ENCODE measurements at places on chromosomes 6 and 20.
A peak's percentile ranks its signal among the peaks of the same experiment; 100 is the strongest.

- DNase-seq: no peak
Observed at GRCh38 chr20:24277196-24277595, 192.2 kb upstream of the SYNDIG1 start.

GRCh38 chr6:168095171-168095691 lies 16.2 kb upstream of the FRMD1 start:
- DNase-seq: no peak

GRCh38 chr20:58075586-58076345 lies 152.7 kb downstream of the ANKRD60 start:
- no peak for DNase-seq

- no peak for DNase-seq
Observed at GRCh38 chr6:169163411-169163901, 90.2 kb downstream of the THBS2 start.

DNA sequence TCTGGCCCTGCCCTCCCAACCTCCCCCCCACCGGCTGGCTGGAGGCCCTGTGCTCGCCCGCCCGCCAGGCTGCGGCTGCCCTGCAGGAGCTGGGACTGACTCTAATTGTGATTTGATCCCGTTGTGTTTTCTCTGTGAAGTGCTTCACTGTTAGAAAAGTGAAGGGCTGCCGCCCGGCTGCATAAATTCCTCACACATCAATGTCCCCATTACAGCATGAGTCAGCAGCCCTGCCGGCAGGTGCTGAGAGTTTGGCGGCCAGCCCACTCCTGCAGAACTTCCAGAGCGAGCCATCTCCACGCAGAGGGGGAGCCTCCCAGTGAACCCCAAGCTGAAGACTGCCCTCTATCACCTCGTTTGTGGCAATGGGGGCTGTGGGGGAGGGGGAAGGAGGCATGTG lies 137.9 kb downstream of the DLL1 start:
- peak; percentile 96 for DNase-seq

DNA sequence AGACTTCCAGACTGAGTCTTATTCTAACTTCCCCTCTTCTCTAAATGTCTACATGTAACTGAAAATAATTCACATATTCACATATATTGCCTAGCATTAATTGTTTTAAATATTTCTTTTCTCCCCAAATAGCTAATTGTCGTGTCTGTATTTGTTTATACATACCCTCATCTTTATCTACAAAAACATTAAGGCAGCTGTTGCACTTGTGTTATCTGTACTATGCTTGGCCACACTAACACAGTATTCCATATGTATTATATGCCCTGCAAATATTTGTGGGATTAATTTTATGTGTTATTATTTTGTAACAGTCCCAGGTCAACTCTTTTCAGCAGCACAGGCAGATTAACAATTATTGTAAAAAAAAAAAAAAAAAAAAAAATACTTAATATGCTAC lies 11.7 kb downstream of the HDAC2 start:
- DNase-seq: no peak

GRCh38 chr6:45597424-45597823 lies 219.7 kb upstream of the SUPT3H start:
- DNase-seq: no peak

- DNase-seq: no peak
Observed at GRCh38 chr20:63831993-63832686, 1.1 kb upstream of the ZBTB46 start.

GRCh38 chr20:53078761-53079160 lies 106.6 kb downstream of the TSHZ2 start:
- DNase-seq: no peak

GRCh38 chr20:38308047-38308438 lies 4.1 kb downstream of the BPI start:
- DNase-seq: no peak

- peak; percentile 14 for DNase-seq
Observed at GRCh38 chr6:1761477-1761877, 151.8 kb downstream of the FOXC1 start.

DNA sequence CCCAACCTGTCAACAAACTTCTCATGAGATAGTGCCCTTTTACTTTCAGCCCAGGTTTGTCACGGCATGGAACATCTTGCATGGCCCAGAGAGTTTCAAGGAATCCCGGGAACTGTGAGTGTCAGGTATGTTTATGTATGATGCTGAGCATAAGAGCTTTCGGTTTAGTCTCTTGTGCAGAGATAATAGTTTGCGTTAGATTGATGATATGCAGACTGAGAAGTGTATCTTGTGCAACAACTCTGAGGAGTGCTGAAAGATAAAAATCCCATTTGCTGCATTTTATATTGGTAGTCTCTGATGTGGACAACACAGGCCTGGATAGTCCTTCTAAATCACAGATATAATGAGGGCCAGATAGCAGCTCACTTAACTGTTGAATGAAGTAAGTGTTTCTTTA lies 99.0 kb downstream of the TBX18 start:
- DNase-seq: no peak

DNA sequence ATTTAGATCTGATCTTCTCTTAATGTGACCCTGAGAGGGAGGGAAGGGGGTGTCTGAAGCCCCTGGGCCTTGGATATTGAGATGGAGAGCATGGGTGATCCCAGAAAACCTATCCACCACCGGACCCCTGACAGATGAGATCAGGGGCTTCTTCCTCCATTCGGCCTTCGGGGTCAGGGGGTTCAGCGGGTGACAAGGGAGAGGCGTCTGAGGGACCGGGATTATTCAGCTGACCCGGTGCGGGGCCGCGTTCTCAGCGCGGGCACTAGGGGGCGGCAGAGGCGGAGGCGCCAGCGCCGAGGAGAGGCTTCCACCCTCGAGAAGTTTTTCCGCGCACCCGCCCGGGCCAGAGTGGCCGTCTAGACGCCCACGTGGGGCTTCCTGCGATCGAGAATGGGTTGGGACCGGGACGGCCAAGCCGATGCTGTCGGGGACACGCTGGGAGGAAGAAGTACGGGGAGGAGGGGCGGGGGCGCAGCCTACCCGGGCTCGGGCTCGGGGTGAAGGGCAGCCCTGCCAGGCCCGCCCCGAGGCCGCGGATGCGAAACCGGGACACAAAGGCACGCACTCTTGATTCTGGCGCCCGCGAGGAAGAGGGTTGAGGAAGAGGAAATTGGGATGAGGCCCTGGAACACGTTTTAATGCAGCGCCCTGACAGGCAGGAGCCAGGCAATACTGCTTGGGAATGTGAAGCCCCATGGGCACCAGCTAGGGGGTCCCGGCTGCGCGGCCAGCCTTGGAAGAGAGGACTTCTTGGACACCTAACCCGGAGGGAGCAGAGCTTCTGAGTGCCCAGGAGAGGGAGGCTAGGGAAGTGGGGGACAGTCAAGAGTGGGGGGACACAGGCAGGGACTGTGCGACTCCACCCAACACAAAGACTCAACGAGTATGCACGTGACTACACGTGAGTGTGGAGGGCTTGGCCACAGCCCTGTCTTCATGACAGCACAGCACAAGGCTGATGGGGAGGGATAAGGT lies 30.6 kb downstream of the COL11A2 start:
- peak; percentile 0 for DNase-seq

DNA sequence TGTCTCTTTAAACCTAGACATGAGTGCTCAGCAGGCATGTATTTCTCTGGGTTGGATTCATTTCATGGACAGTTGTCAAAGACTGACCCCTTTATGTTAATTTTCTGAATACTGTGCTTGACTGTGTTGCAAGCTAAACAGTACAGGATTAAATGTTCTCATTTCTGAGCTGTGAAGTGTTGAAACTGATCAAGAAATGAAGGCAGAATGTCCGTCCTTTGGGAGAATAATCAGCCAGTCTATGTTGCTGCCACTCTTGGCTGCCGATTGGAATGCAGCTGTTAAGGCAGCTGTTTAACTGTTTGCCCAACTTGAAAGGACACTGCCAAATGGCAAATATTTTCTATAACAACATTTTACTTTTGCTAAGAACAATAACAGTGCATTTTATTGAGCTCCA lies 87.3 kb downstream of the CEP57L1 start:
- DNase-seq: no peak

DNA sequence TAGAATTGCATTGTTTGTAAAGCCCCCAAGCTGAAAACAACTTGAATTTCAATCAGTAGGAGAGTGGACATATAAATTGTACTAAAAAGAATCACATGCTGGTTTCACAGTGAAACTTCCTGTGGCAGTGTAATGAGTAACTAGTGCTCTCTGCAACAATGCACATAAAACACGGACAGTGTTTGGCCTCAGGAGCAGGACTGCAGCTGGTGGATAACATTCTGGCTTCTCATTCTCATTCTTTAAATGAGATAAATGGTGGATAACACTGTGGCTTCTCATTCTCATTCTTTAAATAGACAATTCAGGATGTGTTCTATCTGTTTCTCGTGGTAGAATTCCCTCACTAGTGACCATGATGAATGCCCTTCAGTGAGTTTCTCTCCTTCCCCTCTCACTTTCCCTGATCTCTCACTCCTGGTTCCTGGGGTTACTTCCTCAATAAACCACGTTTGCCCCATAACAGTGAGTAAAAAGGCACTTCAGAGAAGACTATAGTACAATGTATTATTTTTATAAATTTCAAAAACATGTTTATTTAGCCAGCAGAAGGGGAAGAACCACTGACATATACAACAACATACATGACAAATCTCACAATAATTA lies 59.9 kb downstream of the SLC22A2 start:
- no peak for DNase-seq

DNA sequence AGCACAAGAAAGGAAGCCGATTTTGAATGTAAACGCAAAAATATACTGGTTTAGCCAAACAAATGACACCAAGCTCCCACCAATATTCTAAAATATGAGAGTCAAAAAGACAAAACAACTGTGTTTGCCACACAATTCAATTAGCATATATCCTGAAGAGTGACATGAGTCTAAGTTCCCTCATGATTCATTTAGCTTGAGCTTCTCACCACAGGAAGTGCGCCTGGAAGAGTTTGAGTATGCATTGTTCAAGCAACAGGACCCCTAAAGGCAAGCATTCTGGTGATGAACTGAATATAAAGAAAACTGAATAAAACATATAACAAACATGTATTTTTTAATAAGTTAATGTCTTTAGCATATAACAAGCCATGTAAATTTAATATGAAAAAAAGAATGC lies 115.2 kb upstream of the RUNX2 start:
- DNase-seq: no peak

DNA sequence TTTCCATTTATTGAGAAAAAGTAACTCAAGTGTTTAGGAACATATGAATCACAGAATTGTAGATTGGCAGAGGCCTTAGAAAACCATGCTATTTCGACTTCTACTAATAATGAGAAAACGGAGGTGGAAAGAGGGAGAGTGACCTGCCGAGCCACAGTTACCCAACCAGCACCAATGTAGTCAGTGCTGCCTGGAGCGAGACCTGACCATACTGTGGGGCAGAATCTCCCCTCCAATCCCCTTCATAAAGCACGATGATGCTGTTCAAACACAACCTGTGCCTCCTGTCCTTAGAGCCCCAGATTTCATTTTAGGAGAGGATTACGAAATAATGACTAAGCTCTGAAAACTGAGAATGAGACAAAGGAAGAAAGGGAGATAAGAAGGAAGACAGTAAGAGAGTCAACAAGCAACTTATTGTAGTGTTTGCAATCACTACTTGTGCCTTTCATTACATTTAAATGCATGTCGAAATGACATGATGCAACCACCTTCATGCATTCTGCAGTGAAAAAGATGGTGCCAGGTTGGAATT lies 70.6 kb downstream of the ATXN1 start:
- no peak for DNase-seq

DNA sequence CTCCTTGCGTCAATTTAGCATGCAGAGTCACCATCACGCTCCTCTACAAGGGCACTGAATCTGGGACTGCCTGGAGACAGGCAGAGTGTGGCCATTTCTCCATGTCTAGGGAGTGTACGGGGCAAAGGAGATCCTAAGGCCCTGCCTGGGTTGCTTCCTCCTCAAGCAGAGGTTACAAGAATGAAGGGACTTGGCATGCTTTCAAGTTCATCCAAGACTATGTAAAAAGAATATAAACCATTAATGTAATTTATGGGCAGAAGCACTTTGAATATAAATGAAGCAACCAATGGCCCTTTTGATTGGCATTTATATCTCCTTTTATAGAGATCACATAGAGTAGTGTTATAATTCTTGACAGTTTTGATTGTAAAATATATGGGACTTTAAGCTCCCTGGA lies 137.5 kb downstream of the BTBD3 start:
- no peak for DNase-seq

- no peak for DNase-seq
Observed at GRCh38 chr6:19692506-19693298, 144.5 kb upstream of the ID4 start.

- peak; percentile 56 for DNase-seq
Observed at GRCh38 chr6:162203287-162203686, 524.3 kb downstream of the PRKN start.
